ENCODE measurements at places on chromosomes 2 and 18.

DNA sequence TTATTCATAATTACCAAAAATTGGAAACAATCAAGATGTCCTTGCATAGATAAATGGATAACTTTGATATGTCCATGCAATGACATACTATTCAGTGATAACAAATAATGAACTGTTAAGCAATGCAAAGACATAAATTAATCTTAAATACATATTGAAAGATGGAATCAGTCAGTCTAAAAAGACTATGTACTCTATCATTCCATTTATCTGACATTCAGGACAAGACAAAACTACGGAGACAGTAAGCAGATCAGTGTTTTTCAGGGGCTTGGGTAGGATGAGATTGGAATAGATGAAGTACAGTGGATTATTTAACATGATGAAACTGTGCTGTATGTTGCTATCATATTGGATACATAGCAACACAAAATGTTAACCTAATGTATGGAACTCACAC, 21.3 kb upstream of the ZNF804A start:
- no peak for DNase-seq

GRCh38 chr2:106997204-106997603, 111.2 kb upstream of the ST6GAL2 start:
- DNase-seq = no peak

- peak; percentile 73 for DNase-seq
These were observed 186.2 kb upstream of the GCFC2 start for GRCh38 chr2:75896779-75897366.

DNA sequence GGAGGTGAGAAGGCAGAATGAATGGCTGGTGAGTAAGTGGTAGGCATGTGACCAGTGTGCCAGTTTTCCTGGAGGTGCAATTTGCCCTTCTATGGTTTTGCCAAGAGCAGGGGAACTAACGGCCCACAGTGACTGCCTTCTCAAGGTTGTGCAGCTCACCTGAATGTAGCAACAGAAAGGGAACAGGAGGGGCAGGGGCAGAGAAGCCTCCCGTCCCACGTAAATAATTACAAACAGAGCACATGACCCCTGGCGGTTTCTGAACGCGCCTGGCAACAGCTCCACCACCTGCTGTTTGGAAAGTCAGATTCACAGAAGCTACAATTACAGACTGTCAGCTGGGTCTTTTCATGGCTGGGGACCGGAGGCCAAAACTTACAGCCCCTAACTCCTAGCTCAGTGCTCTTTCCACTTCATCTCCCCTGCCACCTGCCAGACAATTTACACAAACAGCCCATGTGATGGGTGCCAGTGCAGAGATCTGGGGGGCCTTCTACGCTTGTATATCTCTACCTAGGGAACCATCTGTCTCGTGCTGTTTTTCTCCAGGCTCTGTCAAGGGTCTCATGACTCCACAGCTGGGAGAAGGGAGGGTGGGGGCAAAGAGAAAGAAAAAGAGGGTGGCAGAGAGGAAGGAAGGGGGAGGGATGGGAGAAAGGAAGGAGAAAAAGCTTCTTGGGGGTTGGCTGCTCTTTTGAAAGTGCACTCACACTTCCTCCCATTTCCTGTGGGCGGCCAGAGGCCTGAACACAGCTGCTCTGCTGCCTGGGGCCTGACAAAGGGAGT, 69.6 kb downstream of the POLR1A start:
- peak; percentile 95 for DNase-seq

DNA sequence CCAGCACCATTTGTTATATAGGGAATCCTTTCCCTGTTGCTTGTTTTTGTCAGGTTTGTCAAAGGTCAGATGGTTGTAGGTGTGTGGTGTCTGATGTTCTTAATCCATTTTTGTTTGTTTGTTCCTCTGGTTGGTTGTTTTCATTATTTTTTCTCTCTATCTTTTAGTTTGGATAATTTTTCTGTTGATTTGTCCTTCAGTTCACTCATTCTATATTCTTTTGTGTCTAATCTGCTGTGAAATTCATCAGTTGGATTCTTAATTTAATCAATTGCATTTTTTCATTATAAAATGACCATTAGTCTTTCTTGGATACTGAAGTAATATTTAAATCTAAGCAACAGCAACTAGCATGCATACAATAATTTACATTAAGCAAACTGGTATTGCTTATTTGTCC, 206.7 kb upstream of the TRIB2 start:
- DNase-seq = no peak

DNA sequence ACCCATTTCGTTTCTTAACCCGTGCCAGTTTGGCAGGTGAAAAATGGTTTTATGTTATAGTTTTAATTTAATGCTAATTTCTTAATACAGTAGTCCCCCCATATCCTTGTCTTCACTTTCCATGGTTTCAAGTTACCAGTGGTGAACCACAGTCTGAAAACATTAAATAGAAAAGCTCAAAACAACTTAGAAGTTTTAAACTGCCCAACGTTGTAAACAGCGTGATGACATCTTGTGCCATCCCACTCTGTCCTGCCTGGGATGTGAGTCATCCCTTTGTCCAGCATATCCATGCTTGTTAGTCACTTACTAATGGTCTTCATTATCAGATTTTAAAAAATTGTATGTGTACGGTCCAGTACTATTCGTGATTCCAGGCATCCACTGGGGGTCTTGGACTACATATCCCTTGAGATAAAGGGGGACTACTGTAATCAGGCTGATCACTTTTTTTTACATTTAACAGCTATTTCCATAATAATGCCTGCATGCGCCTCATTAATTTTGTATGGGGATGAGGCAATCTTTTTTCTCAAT, 31.9 kb downstream of the SLC66A3 start:
- peak; percentile 33 for DNase-seq

- no peak for DNase-seq
These were observed 204.7 kb downstream of the INSIG2 start for GRCh38 chr2:118292991-118293390.

DNA sequence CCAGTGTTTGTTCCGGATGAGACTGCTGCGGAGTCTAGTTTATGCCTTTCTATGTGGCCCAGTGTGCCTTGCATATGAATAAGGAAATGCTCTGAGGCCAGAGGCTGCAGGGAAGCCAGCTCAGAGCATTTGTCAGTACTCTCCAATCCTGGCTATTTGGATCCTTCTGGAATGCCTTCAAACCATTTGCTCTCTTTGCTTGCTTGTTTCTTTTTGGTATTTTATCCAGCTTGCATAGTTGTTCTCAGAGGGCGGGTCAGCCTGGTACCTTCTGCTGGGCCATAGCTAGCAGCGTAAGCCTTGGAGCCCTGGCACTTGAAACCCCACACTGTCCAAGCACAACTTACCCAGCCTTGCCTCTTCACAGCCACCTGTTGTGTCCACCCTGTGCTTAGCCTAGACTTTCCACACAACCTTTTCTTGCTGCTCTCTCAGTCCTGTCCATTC, 20.5 kb downstream of the CENPO start:
- DNase-seq = no peak

GRCh38 chr18:32025744-32026143, 7.1 kb downstream of the RNF125 start:
- no peak for DNase-seq

All from NB4 (cell line).